ENCODE measurements at places on chromosomes 5 and 9. TPM values are rescaled to one million over a fixed set of nuclear protein-coding genes. Genes with fewer than 3 reads are reported as not detected.

The NPR3 gene
- total RNA-seq: 0.66 TPM

The PCDHGA4 gene
- total RNA-seq: 0.32 TPM

- ATAC-seq: no peak
These were observed 40.0 kb downstream of the KCTD16 start for GRCh38 chr5:144210655-144211054.

DNA sequence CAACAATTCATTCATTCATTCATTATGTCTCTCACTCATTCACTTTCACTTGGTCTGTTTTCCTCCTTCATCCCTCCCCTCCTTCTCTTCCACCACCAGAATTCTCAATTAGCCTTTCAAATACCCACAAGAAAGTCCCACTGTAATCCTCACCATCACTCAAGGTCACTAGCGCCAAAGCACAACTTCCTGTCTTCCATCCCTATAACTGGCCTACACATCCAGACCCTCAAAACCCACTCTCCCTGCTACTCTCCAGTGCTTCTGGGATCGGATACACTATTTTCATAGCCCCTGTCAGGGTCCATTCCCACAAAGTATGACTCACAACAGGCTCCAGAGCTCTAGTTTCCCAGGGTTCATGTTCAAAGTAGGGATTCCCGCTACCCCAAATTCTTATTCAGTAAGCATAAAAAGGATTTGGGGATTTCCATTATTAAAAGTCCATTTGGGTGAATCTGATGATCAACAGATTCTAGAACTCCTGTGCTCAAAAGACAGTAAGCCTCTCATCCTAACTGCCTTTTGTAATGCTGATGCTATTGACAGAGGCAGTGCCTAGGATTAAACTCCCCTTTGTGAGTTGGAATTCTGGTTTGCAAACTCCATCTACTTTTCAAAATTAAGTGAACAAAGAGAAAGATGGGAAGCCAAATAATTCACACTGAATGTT, 250.9 kb downstream of the SEMA5A start:
- ATAC-seq: no peak

GRCh38 chr9:98925956-98926355, 17.8 kb upstream of the COL15A1 start:
- ATAC-seq: no peak
